ENCODE measurements at places on chromosomes 1 and 21.

DNA sequence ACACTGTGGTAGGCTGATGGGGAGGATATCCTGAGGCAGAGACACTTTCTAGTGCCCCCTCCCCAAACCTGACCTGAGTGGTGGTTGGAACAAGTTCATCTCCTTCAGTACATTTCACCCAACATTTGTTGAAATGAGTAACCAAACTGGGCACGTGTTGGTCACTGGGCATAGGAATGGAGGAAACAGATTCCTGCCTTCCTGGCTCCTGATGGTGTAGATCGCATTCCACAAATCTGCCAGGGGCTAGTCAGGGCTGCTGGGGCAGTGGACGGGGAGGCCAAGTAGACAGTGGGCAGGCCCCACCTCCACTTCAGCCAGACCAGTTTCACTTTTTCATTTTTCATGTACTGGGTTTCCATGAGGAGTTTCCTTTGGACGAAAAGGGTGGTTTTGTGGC is 16.5 kb upstream of the ALX3 start:
- DNase-seq: no peak

DNA sequence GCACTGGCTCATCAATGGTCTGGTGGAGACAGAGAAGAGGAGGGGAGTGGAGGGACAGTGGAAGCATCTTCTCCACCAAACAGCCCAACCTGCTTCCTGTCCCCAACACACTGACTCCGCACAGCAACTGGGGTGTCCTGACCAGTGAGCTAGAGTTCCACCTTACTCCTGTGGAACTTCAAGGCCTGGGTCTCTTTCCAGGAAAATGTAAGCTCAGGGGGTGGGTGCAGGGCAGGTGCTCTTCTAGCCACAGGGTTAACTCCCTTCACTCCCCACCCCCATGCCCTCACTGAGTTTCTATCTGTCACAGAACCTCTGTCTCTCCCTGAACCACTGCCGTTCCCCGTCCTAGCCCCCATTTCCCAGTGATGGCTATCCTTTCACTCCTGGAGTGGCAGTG is 876 bp downstream of the MOB3C start:
- no peak for DNase-seq

DNA sequence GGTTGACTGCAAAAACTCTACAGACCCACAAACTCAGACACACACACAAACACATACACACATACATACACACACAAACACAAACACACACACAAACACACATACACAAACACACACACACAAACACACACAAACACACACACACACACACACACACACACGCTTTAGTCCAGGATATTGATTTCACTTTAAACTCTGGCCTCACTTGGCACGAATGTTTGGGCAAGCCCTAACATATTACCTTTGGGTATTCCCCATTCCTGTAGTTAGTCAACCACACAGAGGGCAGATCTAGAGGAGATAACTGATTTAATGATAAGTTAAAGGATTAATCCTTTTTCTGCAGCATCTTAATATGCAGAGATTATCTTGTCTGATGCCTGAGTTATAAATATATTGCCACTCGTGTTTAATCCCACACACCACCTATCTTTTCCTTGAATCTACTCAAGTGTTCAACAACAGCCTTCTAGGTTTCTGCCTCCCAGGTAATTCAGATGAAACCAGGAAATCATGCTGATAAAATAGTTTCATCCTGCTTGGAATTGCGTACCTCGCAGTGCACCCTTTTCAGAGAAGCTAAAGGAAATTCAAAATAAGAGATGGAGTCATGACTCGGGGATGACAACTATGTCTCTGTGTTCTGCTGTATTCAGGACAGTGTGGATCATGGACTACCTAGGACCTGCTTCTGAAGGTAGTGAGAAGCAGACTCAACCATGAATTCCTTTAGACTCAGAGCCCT is 14.5 kb upstream of the RUNX1 start:
- DNase-seq: no peak

GRCh38 chr1:40362699-40363098 is 10.8 kb upstream of the SMAP2 start:
- DNase-seq: no peak

GRCh38 chr1:106817575-106817974 is 238.9 kb upstream of the PRMT6 start:
- no peak for DNase-seq

- DNase-seq: peak; percentile 54
Measured at GRCh38 chr1:113976609-113977278, 2.5 kb upstream of the OLFML3 start.

GRCh38 chr21:46184625-46185555 is 631 bp upstream of the SPATC1L start:
- DNase-seq: peak; percentile 88

- DNase-seq: no peak
Measured at GRCh38 chr1:167489571-167490340, 28.6 kb downstream of the CD247 start.

GRCh38 chr1:9349331-9349851 is 56.7 kb downstream of the SPSB1 start:
- no peak for DNase-seq

DNA sequence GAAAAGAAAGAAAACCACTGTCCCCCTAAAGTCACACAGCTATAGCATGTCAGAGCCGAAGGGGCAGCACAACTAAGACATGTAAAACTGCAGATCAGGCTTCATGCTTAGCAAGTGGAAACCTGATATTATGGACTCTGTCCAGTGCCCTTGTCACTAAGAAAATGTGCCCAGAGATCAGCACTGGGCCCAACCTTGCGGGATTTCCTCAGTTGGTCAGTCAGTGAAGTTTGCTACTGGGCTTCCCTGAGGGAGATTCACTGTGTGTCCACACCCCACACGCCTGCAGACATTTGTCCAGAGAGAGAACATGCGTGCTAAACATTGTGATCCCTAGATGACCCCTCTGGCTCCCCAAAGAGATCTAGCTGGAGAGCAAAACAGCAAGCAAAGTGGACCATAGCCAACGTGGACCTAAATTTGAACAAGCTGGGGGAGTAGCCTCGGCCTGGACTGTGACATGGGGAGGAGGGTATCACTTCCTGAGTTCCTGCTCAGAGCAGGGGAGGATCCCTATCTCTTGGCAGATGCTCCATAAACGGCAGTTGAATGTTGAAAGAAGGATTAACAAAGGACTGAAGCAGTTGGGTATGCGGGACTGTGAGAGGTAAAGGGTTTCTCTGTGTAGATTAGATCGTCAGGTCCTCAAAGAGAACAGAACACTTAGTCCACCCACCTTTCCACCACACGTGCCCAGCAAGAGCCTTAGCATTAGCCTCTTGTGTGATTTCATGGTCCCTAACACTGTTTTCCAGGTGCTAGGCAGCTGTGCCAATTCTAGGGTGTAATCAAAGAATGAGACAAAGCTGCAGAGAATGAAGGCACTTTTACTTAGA is 53.6 kb downstream of the GLUL start:
- no peak for DNase-seq

GRCh38 chr1:179016706-179017382 is 8.8 kb upstream of the FAM20B start:
- no peak for DNase-seq

DNA sequence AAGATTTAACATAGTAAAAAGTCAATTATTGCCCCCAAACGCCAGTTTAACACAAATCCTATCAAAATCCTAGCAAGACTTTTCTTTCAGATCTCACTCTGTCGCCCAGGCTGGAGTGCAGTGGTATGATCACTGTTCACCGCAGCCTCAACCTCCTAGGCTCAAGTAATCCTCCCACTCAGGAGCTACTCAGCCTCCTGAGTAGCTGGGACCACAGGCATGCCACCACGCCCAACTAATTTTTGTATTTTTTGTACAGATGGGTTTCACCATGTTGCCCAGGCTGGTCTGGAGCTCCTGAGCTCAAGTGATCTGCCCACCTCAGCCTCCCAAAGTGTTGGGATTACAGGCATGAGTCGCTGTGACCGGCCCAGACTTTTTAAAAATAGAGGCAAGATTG is 4.8 kb downstream of the SNIP1 start:
- DNase-seq: no peak

DNA sequence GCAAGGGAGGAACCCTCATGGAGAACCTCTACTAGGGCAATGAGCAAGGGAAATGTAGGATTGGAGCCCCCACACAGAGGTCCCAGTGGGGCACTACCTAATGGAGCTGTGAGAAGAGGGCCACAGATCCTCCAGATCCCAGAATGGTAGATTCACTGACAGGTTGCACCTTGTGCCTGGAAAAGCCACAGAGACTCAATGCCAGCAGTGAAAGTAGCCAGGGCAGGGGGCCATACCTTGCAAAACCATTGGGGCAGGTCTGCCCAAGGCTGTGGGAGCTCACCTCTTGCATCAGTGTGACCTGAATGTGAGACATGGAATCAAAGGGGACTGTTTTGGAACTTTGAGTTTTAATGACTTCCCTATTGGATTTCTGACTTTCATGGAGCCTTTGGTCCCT is 17.9 kb downstream of the CFH start:
- no peak for DNase-seq

DNA sequence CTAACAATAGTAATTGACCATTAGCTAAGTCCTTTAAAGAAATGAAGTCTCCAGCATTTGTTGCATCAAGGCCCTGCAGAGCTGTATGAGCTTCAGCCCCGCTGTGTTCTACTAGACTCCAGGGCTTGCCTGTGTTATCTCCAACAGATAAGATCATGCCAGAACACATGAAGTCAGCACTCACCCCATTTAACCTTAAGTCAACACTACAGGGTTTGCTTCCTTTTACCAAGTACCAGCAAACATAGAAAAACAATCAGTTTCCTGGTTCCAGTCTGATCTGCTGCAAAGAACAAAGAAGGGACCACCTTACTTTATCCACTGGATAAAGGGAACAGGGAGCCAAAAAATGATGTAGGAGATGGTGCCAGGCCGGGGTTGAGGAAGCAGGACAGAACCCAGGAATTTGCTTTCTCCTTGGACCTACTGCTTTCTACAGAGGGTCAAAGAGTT is 41.3 kb upstream of the ENAH start:
- DNase-seq: no peak

- no peak for DNase-seq
Measured at GRCh38 chr1:36994868-36995267, 39.4 kb downstream of the GRIK3 start.

- DNase-seq: no peak
Measured at GRCh38 chr1:39407896-39408640, 83.4 kb upstream of the BMP8A start.

DNA sequence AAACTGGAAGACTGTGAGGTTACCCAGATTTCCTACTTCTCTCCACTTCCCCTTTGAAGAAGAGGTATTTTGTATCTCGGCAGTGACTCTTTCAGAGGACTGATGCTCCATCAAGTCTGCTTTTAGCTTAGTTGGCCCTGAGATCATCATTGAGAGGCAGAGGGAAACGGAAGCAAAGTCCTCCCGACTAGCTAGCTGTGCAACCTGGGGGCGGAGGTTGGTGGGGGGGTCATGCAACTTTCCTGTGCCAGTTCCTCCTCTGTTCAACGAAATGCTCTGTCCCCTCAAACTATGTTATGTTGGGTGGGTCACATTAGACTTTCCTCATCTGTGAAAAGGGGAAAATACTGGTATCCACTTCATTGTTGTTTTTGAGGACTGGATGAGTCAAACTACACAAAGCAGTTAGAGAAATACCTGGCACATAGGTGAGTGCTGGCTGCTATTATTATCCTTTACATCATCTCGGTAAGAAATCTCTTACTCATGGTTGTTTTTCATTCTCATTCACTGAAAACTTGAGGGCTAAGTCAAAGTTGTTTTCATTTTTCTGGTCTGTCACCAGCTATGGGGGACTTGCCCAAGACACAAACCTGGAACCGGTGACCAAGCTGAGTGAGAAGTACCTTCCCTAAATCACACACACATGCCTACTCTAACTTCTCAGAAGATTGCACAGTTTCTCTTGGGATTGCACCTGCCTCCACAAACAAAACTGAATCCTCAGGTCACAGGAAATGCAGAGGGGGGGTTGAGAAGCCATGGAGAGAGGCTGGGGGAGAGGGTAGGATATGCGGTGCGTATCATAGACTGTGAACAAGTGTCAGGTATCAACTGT is 83.3 kb downstream of the ABCA4 start:
- DNase-seq: no peak

- DNase-seq: no peak
Measured at GRCh38 chr1:35809114-35810095, 1.6 kb downstream of the AGO4 start.

DNA sequence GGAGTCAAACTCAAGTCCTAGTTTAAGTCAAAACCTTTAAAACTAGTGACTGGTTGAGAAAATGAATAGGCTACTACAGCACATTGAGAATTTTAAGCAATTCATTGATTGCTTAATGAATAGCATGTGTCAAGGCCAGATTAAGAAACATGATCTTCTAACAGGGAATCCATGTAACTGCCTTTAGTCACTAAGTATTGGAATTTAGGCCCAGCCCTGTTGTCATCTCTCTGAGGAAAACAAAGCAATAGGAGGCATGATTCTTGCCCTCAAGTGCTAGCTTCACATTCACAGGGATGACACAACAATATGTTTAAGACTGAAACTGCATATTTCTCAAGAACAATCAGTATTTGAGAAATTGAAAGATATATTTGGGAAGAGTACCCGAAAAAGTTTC is 70.0 kb upstream of the PTGS2 start:
- DNase-seq: no peak

GRCh38 chr1:31502926-31503511 is 73.3 kb upstream of the TINAGL1 start:
- no peak for DNase-seq

DNA sequence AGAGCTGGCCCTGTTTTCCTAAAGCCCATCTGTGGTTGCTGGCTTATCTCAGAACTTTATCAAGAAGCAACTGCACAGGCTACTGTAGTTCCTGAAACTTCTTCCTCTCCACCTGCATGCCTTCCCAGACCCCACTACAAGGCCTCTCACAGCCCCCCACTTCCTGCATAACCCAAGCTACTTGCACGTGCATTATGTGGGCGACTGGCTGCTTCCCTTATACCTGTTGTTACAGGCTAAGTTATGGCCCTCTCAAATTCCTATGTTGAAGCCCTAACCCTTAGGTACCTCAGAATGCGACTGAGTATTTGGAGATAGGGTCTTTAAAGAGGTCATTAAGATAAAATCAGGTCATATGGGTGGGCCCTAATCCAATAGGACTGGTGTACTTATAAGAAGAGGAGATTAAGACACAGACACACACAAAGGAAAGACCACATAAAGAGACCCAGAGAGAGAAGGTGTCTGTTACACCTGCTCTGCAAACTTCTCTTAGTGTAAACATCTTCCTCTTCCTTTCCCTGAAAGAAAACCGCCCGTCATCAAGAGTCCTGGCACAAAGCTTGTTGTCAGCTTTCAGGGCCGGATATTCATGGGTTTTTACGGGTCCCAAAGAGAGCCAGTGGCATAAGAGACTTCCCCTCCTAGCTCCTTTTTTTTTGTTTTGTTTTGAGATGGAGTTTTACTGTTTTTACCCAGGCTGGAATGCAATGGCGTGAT is 5.1 kb downstream of the ZNF496 start:
- DNase-seq: no peak

GRCh38 chr1:175599212-175599705 is 144.1 kb downstream of the TNR start:
- DNase-seq: no peak

DNA sequence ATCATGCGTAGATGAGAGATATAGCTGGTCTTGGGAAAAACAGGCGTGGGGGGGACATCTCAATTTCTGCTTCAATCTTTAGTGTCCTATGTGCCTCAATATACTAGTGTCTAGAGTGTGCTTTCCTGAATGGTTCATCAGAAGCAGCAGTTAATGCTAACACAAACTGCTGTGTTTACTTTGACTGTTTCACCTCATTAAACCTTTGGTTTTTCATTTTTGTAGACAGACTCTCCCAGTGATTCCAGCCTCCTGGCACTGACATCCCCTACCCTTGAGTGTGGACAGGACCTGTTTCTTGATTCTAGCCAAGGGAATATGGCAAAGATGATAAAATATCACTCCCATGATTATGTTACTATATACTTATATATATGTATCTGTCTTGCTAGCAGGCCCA is 37.6 kb downstream of the ZYG11A start:
- DNase-seq: no peak

- DNase-seq: no peak
Measured at GRCh38 chr1:223331301-223331700, 32.7 kb downstream of the SUSD4 start.
